ENCODE measurements at places on chromosomes 7 and 10. TPM values are rescaled to one million over a fixed set of nuclear protein-coding genes. Genes with fewer than 3 reads are reported as not detected.
A peak's percentile ranks its signal among the peaks of the same experiment; 100 is the strongest.

UBTD1 gene
- 32.3 TPM for total RNA-seq

DNA sequence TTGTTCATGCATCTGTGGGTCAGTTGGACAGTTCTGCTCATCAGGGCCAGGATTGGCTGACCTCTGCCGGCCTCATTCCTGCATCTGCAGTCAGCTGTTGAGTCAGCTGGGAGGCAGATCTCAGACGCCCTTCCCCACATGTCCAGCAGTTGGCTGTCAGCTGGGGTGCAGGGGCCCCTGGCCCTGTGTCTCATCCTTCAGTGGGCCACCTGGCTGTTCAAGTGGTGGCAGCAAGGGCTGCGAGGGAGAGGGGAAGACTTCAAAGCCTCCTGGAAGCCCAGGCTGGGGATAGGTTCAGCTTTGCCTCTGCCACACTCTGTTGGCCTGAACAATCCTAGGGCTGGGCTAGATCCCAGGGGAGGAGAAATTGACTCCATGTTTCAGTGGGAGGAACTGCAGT lies 33.2 kb downstream of the TACR2 start:
- DNase-seq, result no peak
- no peak overlapping the region for H3K27ac ChIP-seq
- H3K27me3 ChIP-seq, result no peaks in the 10 kb centered on the region
- H3K36me3 ChIP-seq, result peaks cover 55% of the 10 kb centered on the region
- peaks cover 25% of the 10 kb centered on the region for H3K4me1 ChIP-seq

- DNase-seq, result no peak
- H3K27me3 ChIP-seq, result no peaks in the 10 kb centered on the region
- H3K27ac ChIP-seq, result no peak overlapping the region
- no peak overlapping the region for H3K4me3 ChIP-seq
Measured at GRCh38 chr7:131605280-131605878, 49.0 kb upstream of the PODXL start.

CRHR2 gene
- total RNA-seq, result not detected

DNA sequence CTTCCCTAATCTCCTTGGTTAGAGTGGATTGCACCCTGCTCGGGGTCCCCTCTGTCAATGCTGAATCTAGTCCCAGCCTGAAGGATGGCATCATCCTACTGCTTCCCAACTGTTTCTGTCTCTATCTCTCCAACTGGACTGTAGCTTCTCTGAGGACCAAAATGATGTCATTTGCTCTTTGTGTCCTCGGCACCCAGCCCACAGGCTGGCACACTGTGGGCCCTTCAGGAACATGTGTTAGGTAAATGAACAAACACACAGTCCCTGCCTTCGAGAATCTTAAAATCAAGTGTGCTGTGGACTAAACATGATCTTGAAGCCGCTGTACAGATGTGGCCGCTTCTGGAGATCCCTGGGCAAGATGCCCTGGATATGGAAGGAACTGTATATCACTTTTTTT lies 5.0 kb upstream of the CDH23 start:
- no peak overlapping the region for H3K4me3 ChIP-seq
- peaks cover 12% of the 10 kb centered on the region for H3K27me3 ChIP-seq
- DNase-seq, result no peak
- H3K4me1 ChIP-seq, result no peaks in the 10 kb centered on the region
- H3K36me3 ChIP-seq, result no peaks in the 10 kb centered on the region
- H3K27ac ChIP-seq, result no peak overlapping the region

GRCh38 chr7:33916357-33917081 lies 11.2 kb downstream of the BMPER start:
- no peak overlapping the region for H3K27ac ChIP-seq
- H3K36me3 ChIP-seq, result no peaks in the 10 kb centered on the region
- peaks cover 19% of the 10 kb centered on the region for H3K27me3 ChIP-seq
- peak; percentile 32 for DNase-seq
- H3K4me3 ChIP-seq, result no peak overlapping the region
- H3K4me1 ChIP-seq, result no peaks in the 10 kb centered on the region

ABCB1 gene
- total RNA-seq, result not detected

DNA sequence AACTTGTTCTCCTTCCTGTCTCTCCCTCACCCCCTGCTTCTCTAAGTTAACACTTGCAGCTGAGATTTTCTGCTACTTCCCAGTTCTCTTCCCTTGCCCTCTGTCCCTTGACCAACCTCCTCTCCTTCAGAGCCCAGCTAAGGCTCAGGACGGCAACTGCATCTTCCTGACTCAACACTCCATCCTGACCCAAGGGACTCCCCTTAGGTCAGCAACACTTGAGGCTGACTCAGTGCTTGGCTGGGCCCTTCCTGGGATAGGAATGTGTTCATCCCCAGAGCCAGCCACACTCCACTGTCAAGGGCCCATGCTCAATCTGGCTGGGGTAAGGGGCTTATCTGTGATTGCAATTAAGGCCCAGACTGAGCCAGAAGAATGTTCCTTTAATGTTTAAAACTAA lies 3.4 kb downstream of the CALHM2 start:
- no peak overlapping the region for H3K27ac ChIP-seq
- peak; percentile 39 for DNase-seq
- H3K4me1 ChIP-seq, result peaks cover 23% of the 10 kb centered on the region
- H3K27me3 ChIP-seq, result no peaks in the 10 kb centered on the region
- H3K36me3 ChIP-seq, result peaks cover 5% of the 10 kb centered on the region

GRCh38 chr7:77199013-77199966 lies at the start of gene FGL2:
FGL2 (minus strand) TSS chr7:77199819; CDS start chr7:77199793, 26 bp downstream.
- peaks cover 14% of the 10 kb centered on the region for H3K4me1 ChIP-seq
- no peak within 1 kb of the TSS for H3K27ac ChIP-seq
- DNase-seq, result peak; percentile 47
- no peaks in the 10 kb centered on the region for H3K36me3 ChIP-seq

LRCH4 gene
- total RNA-seq, result 15.6 TPM

DNA sequence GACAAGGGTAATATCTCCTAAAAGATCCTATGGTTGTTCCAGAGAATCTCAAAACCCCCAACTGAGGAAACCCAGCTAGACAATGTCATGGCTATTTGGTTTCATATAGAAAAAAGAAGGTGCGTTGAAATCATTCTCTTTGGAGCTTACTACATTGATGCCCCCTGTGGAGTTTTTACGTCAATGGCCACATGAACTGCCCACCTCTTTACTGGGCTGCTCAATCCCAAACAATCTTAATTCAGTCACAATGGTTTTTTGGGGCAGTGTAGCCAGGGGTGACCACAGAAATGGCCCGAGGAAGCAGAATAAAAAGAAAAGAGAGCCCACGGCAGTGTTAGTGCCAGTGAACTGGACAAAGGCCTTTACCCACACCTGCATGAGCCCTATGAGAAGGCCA lies 7.8 kb downstream of the RBP4 start:
- no peaks in the 10 kb centered on the region for H3K27me3 ChIP-seq
- DNase-seq, result no peak
- no peaks in the 10 kb centered on the region for H3K36me3 ChIP-seq
- peaks cover 6% of the 10 kb centered on the region for H3K4me1 ChIP-seq

DNA sequence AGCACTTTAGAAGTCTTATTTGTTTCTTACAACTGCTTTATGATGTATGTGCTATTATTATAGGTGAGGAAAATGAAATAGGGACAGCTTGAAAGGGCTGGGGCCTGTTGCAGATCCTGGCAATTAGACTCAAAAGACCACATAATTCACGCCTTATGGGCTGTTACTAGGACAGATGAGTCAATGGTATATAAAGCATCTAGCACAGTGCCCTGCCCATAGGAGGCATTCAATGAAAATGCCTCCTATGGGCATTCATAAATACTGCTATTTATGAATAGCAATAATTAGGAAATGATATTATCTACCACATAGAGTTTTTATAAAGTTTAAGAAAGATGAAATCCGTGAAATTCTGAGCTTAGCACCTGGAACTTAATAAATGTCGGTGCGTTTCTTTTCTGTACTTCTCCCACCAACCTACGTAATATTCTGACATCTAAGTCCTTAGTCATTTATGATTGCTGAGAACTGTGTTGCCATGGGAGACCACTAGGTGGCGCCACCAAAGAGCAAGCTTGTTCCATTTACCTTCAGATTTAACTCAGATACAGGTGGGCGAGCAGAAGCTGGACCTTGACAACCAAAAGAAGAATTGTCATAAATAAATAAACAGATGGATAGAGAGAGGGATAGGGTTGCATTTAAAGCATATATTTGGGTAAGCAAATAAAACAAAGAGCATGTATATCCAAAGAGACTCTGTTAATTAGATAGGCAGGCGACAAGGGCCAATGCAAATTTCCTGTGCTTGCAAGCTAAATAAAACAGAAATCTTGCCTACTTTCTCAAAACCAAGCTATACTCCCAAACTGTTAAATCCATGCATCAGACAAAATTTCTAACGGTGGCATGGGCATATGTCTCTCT lies 699.9 kb downstream of the INHBA start:
- peaks cover 54% of the 10 kb centered on the region for H3K4me1 ChIP-seq
- no peaks in the 10 kb centered on the region for H3K36me3 ChIP-seq
- peak overlapping the region; percentile 84 for H3K27ac ChIP-seq
- DNase-seq, result peak; percentile 70
- no peaks in the 10 kb centered on the region for H3K27me3 ChIP-seq
- no peak overlapping the region for H3K4me3 ChIP-seq

- H3K4me1 ChIP-seq, result no peaks in the 10 kb centered on the region
- no peak overlapping the region for H3K27ac ChIP-seq
- no peak overlapping the region for H3K4me3 ChIP-seq
Measured at GRCh38 chr10:129079705-129080104, 387.3 kb upstream of the MGMT start.

GRM8 gene
- total RNA-seq, result not detected

DNA sequence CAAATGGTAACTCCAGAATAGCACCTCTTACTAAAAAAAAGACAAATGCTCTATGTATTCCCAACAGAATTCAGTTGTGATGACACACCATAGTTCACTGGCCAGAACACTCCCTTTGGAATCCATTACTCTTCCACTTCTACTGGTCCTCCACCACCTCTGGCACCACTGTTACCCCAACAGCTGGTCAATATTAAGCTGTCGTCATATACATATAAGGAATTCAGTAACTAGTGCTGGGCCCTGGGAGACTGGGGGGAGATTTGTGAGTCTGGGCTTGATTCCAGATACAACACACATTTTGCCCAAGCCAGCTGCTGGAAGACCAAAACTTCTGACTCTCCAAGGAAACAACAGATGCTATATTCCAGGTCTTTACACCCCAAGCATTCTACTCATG lies 26.0 kb upstream of the ITGA8 start:
- no peak overlapping the region for H3K4me3 ChIP-seq
- peaks cover 6% of the 10 kb centered on the region for H3K4me1 ChIP-seq
- no peak overlapping the region for H3K27ac ChIP-seq
- no peaks in the 10 kb centered on the region for H3K27me3 ChIP-seq
- no peaks in the 10 kb centered on the region for H3K36me3 ChIP-seq

CABCOCO1 gene
- total RNA-seq, result not detected

FZD8 gene
- total RNA-seq, result 275 TPM

MKX gene
- total RNA-seq, result 2.6 TPM
